Lung (tissue), 17 donors: ENCODE measurements at places on chromosomes 7 and 10. TPM values are rescaled to one million over a fixed set of nuclear protein-coding genes. Genes with fewer than 3 reads are reported as not detected.

DNA sequence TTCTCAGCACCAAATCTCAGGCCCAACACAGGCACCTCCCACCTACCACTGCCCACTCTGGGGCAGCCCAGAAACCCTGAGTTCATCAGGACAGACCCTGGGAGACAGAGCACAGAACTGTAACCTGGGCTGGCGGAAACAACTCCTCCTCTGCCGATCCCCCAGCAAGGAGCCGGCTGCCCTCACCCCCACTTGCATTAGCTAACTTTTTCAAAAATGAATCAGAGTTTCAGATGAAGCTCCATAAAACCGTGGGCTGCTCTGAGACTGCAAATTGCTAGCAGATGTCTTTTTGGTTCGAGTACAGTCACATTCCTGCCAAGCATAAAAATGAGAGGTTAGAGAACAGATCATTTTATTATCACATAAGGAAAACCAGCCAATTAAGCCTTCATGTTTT lies 93.4 kb upstream of the PARD3 start:
- DNase-seq = no peak

- DNase-seq = no peak
Observed at GRCh38 chr7:27250557-27251070, 8.0 kb downstream of the EVX1 start.

- DNase-seq = no peak
Observed at GRCh38 chr7:123687161-123687560, 31.5 kb downstream of the LMOD2 start.

GRCh38 chr10:43076876-43077420 lies at the start of gene RET:
Gene RET, plus strand, starts transcription at chr10:43077069. Its CDS starts 190 bp downstream, at chr10:43077259.
- peak; percentile 47 for DNase-seq

GRCh38 chr7:38502848-38503247 lies 128.3 kb downstream of the AMPH start:
- DNase-seq = no peak

DNA sequence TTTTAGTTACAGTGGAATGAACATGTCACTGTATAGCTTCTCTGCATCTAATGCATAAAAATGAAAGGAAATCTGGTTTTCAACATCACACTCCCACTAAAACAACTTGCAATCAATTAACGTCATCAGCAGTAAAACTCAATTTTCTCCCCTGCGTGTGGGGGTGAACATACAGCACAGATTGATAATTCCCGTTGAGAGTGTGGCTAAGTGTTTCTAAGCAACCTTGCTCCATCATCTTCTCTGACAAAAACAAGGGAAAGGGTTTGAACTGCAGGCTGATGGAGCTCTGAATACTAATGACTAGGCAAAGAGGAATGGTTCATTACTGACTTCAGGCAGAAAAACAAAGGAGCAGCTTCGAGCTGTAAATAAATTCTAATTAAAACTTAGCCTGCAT lies 238.3 kb downstream of the PARD3 start:
- no peak for DNase-seq

Gene GDF10
- total RNA-seq = 34.7 TPM
